ENCODE measurements at places on chromosomes 1 and 21.

DNA sequence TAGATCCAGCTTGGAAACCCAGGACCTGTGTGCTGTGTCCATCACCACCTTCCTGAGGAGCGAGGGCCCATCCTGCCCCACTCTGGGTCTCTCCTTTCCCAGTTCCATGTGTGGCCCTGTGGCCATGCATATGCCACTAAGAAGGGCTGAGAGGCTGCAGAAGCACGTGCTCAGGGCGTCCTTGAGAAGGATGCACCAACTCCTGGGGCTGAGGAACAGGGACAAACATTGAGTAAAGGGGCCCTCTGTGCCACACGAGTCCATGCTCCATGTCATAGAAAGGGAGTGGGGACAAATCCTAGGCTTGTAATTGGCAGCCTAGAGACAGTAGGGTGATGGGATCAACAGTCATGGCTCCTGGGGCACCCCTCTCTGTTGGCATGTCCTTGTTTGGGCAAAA is 8.4 kb downstream of the ETV3L start:
- DNase-seq: no peak

GRCh38 chr1:211320980-211321379 is 5.7 kb upstream of the TRAF5 start:
- DNase-seq: no peak

GRCh38 chr1:178093951-178094738 is at the start of gene RASAL2:
Gene RASAL2 (plus strand): TSS chr1:178094104. CDS start chr1:178094493, 389 bp downstream.
- DNase-seq: no peak

GRCh38 chr1:204266504-204267034 is 52.8 kb upstream of the GOLT1A start:
- peak; percentile 50 for DNase-seq

DNA sequence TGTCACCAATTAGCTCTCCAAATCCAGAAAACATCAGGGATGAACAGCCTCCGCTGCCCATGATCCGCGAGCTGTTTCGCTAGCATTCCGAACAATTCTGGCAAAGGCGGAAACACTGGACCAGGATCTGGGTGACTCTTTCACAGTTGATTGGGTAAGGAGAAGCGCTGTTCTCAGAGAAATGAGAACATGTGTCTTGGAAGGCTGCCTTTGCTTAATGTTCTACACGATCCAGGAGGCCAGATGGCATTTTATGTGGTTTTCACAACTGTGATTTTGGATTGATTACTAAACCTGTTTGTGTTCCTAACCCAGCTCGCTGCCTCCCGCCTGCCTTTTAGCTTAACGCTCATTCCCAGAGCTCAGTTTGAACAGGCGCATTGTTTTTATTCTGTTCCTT is 144.0 kb downstream of the KIF26B start:
- DNase-seq: peak; percentile 93

DNA sequence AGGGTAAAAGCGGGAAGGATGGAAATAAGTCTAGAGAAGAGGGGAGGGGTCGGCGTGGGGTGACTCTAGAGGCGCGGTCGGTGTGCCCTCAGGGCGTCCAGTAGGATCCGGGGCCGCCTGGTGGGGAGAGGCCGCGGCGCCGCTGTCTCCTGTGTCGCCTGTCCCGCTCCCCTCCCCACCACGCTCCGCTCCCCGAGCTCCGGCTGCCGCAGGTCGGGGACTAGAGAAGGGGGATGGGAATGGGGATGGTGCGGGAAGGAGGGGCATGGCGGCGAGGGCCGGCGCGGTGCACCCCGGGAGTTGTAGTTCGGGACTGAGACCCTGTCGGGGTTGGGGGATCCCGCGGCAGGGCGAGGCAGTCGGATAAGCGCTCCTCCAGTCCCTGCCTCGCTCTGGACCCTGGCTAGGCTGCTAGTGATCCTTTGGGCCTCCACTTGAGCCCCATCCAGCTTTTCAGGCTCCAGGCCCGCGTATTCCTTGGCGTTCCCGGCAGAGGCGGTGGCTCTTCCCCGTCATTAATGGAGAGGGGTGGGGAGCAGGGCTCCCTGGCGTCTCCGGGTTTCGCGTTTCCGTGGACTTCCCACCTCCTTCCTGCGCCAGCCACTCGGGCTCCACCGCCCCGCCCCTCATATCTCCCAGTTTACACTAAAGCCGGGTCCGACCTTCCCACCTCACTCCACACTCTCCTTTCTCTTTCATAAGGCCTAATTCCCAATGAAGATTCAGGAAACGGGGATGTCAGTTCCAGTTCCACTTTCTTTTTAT is at the start of gene ENTREP3:
TSS of gene ENTREP3 (minus strand) at position 241 of the 765 bp plus-strand sequence. CDS start 606 bp downstream, outside the sequence.
- no peak for DNase-seq

DNA sequence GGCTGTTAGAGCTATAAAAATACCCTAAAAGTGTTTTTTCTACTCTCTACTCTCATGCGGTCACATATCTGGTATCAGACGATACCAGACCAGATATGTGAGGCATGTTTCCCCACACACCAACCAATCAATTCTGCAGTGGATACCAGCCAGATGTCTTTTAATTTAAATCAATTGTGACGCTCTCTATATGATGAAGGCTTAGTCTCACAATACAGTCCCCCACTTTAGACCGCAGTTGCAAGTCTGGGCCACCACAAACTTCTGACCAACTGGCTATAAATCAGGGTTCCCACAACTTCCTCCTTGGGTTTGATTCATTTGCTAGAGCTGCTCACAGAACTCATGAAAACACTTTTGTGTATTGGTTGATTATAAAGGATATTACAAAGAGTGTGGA is 586.1 kb upstream of the ZP4 start:
- no peak for DNase-seq

DNA sequence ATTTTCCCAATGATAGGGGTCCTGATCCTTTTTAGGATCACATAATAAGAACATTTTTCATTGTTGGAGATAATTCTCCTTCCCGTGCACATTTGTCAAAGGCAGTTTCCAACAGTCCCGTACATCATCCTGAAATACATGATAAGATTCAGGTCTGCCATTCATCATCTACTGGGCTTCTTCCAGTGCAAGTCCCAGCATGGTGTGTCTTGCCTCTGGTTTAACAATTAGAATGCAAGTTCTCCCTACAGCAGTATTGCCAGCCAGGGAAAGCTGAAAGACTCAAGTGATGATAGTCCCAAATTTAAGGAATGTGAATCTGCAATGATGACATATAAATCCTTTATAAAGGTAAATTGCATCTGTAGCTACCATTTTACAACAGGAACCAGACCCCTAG is 146.2 kb downstream of the DAB1 start:
- DNase-seq: no peak

- no peak for DNase-seq
These were observed 228.9 kb downstream of the KIF26B start for GRCh38 chr1:245383396-245384330.

DNA sequence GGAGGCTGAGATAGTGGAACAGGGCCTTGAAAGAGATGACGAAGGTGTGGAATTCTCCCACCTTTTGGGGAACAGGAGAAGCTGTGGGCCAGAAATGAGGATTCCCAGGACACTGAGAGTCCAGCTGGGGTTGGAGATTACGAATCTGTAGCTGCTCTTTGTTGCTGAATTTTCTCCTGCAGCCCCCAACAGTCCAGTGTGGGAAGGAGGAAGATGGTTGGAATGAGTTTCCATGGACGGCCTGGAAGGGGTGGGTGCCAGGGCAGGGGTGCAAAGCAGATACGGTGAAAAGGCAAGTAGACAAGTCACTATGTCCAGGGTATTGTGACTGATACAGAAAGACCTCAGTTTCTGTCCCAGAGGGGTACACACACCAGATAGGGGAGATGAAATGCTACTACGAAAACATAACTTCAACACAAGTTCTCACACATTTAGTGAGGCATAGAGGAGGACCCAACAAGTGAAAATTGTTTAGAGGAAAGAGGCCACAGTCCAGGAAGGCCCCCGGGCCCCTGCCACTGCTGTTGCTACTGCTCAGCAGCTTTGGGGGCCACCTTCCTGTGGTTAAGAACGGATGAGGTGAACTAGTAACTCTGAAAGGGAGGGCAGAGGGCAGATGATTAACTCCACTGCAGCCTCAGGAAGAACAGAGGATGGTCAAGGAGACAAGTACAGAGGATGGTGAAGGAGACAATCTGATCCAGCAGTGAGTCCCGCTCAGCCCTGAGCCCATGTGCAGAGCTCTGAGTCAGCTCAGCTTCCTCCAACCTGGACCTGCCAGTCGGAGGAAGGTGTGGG is 7.3 kb downstream of the CD244 start:
- no peak for DNase-seq

- no peak for DNase-seq
These were observed 6.6 kb downstream of the PADI2 start for GRCh38 chr1:17112496-17113236.

DNA sequence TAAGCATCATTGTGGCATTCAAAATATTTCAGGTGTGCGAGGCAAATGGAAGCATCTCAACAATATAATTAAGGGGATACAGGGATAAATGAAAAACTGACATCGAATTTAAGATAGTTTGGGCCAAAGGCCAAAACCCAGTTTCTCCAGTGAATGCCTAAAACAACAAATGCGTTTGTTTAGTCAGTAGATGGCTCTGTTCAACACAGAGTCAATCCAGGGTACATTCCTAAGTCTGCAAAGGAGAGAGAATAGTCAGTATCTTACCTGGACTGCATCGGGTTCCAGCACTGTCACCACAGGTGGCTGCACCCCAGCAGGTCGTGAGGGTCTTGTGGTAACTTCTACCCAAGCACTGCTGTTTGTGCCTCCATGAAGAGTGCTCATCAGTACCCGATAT is 321.1 kb downstream of the KCTD3 start:
- no peak for DNase-seq

GRCh38 chr1:154577346-154578057 is 9.9 kb downstream of the CHRNB2 start:
- DNase-seq: no peak

Measured in epithelial cell of proximal tubule (primary cell).